ENCODE measurements at places on chromosomes 13 and 19.

DNA sequence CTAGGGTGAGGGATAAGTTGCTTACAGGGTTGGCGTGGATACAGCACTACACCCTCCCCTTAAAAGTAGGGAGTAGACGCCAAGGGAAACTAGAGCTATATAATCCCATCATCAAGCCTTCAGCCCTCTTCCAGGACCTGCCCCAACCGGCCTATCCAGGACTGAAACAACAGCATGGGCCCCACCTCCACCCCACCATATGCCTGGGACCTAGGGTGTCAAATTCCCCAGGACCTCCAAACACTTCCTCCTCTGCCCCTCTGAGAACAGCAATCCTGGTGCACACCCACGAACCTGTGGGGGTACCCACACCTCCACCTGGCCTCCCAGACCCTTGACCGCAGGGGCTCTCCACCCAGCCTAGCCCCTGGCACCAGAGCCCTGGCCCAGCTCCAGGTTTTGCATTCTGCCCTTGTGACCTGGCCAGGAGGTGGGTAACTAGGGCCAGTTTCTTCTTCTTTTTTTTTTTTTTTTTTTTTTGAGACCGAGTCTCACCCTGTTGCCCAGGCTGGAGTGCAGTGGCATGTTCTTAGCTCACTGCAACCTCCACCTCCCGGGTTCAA, 1.4 kb upstream of the CYP2F1 start:
- no peak for DNase-seq

- DNase-seq, result no peak
These were observed 15.9 kb upstream of the ZNF254 start for GRCh38 chr19:24071078-24071477.

DNA sequence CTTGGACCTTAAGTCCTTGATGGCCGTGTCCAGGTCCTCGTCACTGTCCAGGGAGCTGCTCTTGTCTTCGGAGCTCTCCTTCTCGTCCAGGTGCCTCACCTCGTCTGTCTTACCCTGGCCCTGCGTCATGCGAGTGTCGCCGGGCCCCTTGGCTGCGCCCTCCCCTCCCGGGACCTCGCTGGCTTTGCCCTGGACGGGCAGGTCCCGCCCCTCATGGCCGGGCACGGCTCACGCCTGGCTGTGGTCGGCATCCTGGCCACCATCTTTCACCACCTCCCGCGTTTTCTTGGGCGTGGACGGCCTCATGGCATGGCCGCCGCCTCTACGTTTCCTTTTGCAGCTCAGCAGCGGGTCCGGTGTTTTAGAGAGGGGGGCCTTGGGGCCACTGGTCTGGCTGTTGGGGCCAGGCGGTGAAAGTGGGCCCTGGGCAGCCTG, 14.8 kb downstream of the RB1 start:
- DNase-seq, result no peak

DNA sequence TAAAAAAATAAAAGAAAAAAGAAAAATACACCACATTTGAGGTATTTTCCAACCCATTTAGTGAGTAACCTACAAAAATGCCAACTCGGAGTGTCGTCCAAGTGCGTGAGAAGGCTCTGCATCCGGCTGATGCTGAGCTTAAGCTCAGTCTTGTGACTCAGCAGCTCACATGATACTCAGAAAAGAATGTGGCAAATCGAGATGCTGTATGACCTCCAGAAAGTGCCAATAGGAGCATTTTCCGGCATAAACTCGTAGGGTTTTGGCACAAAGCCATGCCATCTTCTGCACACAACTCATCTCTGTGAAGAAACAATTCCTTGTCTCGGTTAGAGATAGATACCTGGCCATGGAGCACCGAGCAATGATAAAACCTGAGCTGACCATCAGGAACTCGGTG, 58.5 kb downstream of the TRPM4 start:
- DNase-seq, result no peak
